Heart left ventricle (tissue), 16 donors: ENCODE measurements at places on chromosomes 2 and 18.

DNA sequence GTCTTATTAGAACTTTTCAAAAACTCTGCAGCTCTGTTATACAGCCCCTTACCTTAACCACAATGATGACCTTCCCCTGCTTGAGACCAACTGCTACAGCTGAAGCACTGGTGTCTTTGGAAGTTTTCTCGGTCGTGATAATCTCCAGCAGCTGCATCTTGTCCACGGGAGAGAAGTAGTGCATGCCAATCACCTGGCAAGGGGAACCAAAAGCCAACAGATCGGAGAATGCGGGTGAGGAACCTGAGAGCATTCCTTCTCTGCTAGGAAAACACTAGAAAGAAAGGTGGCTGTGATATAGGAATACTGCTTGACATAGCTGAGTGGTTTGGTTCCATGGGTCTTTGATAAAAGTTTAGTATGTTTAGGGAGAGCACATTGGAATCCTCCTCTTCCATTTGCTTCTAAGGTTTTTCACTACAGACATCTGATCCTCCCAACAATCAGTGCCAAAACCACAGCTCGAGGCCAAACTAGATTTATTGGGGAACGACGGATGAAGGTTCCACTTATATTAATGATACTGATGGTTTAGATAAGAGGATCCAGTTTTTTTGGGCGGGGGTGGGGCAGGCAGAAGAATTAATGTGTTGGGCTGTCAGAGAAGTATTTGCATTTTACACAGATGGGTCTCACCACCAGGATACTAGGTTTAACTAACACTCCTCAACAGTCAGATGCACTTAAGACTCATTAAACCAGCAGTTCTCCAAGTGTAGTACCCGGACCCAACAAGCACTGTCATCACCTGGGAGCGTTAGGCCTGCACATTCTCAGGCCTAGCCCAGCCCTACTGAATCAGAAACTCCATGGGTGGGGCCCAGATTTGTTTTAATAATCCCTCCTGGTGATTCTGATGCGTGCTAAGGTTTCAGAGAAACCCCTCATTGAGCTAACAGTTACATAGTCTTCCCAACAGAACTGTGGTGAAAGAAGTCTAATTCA lies 22.4 kb downstream of the GAREM2 start:
- DNase-seq: no peak

- no peak for DNase-seq
Observed at GRCh38 chr2:67652679-67653078, 255.5 kb downstream of the ETAA1 start.

DNA sequence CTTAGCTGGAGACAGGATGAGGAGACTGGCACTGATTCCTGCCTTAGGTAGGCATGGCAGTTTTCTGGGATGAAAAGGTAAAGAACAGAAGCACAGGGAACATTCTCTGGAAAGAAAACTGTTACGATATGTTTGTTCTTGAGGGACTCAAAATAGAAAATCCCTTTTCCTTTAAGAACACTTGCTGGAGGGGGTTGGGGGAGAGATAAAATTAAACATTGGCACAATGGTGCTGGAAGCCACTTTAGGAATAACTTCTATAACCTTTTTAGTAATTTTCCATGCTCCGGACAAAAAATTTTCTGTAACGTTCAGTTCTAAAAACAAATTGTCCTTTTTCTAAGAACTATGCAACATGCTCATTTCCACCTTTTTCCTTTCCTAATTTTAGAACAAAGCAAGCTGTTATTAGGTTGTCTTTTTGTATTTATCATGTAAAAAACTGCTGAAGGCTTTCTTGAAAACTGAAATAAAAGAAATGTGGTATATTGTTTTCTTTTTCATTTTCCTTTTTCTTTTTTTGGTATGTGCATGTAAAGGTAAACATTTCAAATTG lies 343.8 kb downstream of the EPHA4 start:
- peak; percentile 9 for DNase-seq

GRCh38 chr2:134118279-134119116 lies 135.4 kb upstream of the MGAT5 start:
- peak; percentile 86 for DNase-seq

- DNase-seq: no peak
Observed at GRCh38 chr2:31886700-31887099, 124.1 kb downstream of the MEMO1 start.

- DNase-seq: no peak
Observed at GRCh38 chr2:217066510-217067270, 206.8 kb upstream of the TNP1 start.

DNA sequence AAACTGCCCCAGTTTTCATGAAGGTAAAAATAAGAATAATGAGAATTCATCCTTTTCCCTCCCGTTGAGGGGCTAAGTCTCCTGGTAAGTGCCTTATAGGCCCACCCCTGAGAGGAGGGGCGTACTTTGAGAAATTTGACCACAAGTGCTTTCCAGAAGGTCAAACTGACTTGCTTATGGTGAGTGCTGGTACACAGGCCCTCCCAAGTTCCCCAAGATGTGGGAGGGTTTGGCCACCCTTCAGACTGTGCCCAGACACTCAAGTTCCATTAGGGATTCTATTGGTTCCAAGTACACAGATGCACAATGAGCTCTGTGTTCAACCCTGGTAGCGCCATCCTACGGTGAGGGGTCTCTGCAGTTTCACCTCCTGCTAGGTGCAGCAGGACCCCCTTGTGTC lies 205.1 kb downstream of the CTIF start:
- no peak for DNase-seq

DNA sequence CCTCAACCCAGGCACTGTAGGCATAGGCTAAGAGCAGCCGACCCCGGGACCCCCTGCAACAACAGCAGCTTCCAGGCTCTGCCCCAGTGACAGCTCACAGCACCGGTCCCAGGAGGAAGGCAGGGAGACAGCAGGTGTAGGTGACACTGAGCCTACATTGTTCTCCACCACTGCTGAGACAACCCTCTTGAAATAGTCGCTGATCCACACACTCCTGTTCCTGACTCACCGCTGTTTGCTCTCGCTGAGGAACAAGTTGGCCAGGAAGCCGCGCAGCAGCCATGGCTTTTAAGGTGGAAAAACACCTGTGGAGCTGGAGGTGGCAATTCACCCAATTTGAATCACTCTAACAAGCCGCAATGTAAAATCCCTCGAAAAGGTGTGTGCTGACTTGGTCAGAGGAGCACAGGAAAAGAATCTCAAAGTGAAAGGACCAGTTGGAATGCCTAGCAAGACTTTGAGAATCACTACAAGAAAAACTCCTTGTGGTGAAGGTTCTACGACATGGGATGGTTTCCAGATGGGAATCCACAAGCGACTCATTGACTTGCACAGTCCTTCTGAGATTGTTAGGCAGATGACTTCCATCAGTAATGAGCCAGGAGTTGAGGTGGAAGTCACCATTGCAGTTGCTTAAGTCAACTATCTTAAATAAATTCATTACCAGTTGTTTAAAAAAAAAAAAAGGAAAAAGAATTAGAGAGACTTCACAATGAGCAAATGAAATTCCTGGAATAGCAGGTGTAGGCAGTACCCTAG lies 167.5 kb downstream of the ARL4C start:
- DNase-seq: no peak

DNA sequence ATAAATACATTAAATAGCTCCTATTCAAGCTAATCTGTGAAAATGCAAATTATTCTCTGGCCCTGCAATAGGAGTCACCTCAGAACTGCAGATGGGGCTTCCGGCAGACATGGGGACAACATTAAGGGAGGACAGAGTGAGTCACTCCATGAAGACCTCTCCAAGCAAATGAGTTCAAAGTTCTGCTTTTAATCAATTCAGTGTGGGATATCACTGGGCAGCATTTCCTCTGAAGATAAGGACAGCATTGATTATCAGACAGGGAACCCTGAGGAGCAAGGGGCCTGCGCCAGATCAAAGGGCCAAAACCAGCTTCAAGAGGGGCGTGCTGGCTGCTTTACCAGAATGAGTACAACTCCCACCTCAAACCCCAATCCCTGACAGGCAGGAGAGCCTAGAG lies 356.9 kb upstream of the KLHL29 start:
- no peak for DNase-seq

DNA sequence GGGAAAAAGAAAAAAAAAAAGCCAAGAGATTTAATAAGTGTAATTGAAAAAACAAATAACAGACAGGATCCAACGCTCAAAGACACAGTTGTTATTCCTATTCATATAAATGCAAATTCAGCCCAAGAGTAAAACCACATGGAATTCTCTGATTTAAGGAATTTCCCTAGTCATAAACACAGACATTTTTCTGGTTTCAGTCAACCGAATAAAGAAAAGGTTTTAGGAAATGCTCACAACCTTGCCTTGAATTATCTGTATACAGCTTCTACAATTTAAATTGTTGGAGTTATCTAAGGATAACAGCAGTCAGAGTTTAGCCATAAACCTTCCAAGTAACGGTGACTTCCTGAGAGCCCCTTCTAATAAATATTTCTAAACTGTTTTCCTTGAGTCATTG lies 122.7 kb downstream of the VWC2L start:
- DNase-seq: no peak

DNA sequence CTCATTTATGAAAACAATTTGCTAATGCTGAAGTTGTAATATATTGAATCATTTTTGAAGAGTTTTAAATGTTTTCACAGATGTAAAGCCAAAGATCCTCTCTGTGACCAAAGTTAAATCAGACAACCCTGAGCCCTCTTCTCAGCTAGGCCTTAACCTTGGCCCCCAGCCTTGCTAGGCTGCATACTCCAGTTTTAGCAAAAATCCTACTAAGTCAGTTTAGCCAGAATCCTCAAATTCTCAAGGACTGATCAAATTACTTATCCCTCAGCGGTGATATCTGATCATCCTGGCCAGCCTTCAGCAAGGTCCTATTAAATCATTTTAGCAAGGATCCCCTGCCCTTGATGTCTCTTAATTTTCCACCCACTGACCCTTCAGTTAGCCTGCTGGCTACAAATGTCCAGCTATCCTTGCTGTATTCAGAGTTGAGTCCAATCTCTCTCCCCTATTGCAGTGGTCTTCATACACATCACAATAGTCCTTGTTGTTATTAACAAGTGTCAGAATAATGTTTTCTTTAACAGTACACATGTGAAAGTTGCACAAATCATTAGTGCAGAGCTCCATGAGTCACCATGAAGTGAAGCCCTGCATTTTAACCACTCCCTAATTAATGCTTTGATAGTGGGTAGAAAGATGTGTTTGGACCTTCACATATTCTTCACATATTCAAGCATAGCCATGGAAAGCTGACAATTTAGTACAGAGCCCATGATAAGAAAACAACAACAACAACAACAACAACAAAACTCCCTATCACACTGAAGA lies 206.4 kb downstream of the NBAS start:
- DNase-seq: no peak

- DNase-seq: no peak
Observed at GRCh38 chr2:236818281-236819045, 248.8 kb downstream of the ACKR3 start.
